ENCODE measurements at places on chromosomes 2 and 18. TPM values are rescaled to one million over a fixed set of nuclear protein-coding genes. Genes with fewer than 3 reads are reported as not detected.

The RGPD3 gene
- 0.13 TPM for total RNA-seq

GRCh38 chr2:40087434-40087833 is 308.4 kb upstream of the THUMPD2 start:
- DNase-seq: peak; percentile 45

GRCh38 chr18:9719421-9719981 is 11.4 kb downstream of the RAB31 start:
- DNase-seq: peak; percentile 97

The RAD51AP2 gene
- total RNA-seq: not detected

The CRYGC gene
- not detected for total RNA-seq

The MGAT4A gene
- under 0.01 TPM for total RNA-seq

DNA sequence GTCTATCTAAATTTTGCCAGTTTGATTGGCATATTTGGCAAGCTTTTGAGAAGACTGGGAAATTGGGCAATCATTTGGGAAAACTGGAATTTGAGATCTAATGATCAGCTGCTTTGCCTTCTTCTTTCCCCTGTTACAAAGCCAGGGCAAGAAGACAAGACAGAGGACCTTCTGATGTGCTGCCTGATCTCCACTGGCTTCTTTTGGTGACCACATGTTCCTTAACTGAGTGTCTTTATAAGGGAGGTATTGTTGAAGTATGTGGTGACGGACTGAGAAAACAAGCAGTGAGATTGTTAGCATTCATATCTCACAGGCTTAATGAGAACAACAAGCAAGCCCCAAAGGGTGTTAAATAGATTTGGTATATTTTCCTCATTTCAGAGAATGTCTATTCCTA is 175.8 kb downstream of the SLC8A1 start:
- DNase-seq: no peak

DNA sequence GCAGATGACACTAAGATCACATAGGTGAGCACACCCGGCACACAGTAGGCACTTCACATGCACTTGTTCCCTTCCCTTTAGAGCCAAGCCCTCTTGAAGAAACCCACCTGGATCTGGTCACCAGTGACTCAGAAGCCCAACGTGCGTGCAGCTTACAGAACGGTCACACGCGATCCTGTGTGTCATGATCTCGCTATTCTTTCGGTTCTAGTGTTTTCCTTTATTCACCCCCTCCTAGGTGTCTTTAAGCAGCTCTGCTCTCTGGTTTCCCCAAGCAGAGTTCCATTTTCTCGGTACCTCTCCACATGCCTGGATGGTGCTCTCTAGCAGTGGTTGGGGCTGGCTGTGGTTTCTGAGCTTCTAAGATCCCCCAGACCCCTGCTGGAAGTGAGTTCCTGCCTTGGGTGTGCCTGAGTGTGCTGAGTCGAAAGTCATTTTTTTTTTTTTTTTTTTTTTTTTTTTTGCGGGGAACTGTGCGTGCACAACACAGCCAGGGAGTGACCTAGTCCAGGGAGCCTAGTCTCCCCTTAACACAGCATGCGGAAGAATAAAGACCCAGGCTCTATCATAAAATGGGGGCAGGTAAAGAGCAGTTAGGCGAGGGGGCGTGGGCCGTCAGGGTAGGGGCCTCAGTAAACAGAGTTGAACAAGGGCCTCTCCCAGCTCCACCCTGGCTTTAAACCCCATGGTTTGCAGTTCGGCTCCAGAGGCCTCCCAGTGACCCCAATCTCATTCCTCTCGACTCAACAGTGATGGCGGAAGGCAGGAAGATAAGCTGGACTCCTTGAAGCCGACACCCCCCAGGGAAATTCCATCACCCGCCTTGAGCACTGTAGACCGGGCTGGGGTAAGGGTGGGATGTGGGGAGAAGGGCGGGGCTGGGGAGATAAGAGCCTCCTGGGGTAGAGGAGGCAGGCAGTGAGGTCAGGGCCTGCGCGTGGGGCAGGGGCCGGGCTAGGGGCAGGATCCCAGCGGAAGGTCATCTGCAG is 29.8 kb upstream of the DNMT3A start:
- DNase-seq: no peak

The COL5A2 gene
- total RNA-seq: 962 TPM

DNA sequence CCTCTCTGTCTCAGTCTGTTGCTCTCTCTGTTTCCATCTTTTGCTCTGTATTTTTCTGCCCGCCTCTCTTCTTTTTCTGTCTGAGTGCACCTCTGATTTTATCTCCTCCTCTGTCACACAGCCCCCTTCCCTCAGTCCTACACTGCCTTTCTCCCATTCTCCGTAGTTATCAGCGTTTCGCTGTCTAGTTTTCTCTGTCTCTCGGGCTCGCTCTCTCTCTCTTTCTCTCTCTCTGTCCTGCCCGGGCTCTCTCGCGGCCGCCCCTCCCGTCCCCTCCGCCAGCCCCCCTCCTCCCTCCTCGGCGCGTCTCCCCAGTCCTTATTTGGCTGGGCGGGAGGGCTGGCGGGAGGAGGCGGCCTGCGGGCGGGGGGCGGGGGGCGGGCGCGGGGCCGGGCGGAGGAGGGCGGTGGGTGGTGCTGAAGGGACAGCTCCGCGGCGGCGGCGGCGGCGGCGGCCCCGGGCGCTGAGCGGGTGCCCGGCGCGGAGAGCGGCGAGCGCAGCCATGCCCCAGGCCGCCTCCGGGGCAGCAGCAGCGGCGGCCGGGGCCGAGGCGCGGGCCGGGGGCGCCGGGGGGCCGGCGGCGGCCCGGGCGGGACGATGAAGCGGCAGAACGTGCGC is at the start of gene KCNK3:
Gene KCNK3, plus strand, starts transcription at position 444 of the 618 bp plus-strand sequence. Its CDS starts 154 bp downstream, at position 598.
- DNase-seq: peak; percentile 77

- peak; percentile 74 for DNase-seq
Observed at GRCh38 chr18:13216092-13216582, 2.4 kb upstream of the LDLRAD4 start.

The PCARE gene
- not detected for total RNA-seq

DNA sequence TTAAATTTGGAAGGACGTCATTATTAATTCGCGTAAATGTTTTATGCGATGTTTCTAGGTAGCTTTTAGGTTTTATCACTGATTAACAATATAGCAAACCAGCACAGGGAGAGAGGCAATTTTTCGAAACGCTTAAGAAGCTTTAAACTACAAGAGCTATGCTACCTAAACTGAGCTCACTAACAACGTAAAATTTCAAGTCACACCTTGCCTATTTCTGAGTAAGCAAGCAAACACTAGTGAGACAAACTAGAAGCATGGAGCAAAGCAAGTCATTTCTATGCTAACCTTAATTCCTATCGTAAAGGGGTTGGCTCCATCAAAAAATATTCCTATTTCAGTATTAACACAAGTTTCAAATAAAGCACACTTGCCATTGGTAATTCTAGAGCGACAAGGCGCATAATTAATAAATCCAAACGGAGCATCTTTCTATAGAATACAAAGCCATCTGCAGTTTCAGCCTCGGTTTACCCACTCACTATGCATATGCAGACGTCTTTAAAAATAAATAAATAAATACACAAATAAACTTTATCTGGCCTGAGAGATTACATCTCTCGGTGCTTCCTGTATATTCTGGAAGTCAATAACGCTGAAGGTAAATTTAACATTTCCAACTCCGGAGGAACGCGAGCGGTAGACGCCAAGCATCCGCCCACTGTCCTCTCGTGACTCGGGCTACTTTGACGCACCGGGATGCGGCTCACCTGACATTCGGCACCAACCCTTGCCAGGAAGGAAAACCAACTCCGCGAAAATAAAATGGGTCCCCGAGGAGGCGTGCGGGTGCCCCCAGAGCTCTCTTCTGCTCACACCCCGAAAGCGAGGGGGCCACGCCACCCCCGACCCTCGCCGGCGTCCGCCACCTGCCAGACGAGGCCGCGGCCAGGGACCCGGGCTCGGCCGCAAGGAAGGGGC is 947 bp downstream of the ITSN2 start:
- peak; percentile 63 for DNase-seq

DNA sequence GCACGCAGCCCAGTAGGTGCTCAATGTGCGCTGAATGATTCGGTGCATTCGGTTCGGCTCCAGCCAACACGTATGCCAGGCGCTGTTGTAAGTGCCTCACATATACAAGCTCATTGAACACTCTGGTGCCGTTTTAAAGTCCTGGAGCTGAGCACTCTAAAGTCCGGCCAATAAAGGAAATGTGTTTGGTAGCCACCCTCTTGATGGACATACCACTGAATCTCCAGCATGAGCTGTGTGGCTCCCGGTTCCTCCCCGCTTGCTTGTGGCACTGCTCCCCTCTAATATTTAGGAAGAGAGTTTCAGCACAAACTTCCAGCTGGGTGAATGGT is 112.1 kb downstream of the MCFD2 start:
- DNase-seq: peak; percentile 30

DNA sequence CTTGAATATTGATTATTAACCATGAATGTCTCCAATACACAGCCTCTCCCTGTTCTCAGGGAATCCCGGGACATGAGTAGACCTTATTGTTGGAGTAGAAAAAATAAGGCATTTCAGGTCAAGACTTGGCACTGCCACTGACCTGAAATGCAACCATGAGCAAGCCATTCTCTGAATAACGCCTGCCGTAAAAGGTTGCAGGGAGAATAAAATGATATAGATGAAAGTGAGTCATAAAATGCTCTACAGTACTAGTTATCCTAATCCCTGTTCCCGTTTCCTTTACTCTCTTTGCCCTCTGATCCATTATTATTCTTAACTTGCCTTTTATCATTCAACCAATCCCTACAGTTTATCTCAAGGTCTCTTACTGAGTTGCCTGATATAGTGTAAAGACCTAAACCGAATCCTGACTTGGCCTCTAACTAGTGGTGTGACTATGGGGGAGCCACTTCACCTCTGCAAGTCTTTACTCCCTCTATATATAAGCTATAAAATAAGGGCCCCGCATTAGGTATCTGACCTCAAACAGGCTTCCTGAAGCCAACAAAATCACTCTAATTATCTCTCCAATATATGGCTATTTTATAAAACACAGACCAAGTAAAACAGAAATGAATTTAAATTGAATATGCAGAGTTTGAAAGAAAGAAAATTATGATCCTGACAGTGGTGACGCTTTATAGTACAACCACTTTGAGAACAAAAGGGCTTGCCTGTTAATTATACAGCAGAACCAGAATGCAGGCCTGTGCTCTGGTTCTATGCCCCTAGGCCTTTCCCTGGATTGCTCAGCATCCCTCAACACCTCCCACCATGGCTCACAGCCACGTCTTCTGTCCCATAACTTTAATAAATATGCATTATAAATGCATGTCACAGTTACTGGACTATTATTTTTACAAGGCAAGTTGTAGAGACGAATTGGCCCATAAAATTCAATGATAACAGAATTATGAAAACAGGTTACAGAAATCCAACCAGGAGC is 183.1 kb downstream of the STK39 start:
- DNase-seq: no peak

GRCh38 chr2:221559991-221560390 is 12.1 kb downstream of the EPHA4 start:
- no peak for DNase-seq

The THSD7B gene
- not detected for total RNA-seq

DNA sequence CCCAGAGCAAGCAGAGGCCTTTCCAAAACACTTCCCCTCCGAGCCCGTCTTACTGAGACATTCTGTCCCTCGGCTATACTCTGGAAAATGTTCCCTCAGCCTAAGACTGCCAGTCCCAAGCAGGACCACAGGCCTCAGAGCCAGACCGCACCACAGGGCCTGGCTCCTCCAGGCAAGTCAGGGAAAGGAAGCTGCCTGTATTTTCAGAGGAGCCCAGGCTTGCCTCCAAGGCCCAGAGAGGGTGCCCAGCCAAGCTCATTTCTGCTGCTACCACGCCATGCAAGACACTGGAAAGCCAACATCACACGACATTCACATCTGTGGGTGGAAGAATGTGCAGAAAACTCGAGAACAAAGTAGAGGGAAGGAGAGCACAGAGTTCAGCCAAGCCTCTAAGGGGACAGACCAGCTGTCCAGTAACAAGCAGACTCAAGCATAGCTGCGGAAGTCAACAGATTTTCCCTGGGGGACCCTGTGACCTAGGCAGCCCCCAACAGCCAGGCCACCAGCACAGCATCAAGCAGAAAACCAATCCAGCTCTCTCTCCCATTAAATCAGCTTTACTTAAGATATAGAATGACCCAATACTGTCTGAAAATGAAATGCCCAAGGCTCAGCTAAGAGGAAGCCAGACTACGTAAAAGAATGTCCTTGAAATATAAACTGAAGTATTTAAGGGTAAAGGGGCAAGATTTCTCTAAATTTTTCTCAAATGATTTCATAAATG is 123.9 kb downstream of the ZFP36L2 start:
- no peak for DNase-seq

GRCh38 chr18:21629089-21629832 is 17.1 kb downstream of the SNRPD1 start:
- DNase-seq: no peak

- peak; percentile 9 for DNase-seq
Observed at GRCh38 chr2:84782717-84783442, 98.0 kb downstream of the TRABD2A start.

GRCh38 chr2:65293376-65293775 is 65.7 kb downstream of the ACTR2 start:
- no peak for DNase-seq

DNA sequence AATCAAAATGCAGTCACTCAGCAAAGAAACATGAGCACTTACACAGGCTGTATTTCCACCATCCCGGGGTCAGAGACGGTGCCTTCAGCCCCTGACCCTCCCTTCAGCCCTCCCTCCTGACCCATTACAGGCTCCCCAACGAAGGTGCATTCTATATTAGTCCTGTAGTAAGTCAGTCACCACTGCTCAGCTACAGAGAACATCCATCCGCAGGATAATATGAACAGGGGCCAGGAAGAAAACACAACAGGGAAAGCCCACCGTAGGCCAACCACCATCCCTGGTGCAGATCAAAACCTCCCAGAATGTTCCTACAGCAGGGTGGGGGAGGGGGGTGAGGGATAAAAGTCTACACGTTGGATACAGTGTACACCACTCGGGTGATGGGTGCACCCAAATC is 15.1 kb downstream of the PXDN start:
- DNase-seq: no peak

The NEURL3 gene
- not detected for total RNA-seq

The AMER3 gene
- not detected for total RNA-seq

GRCh38 chr18:3177902-3178687 is 41.7 kb downstream of the MYOM1 start:
- no peak for DNase-seq

- peak; percentile 13 for DNase-seq
Observed at GRCh38 chr2:62412347-62412742, 93.7 kb downstream of the TMEM17 start.

DNA sequence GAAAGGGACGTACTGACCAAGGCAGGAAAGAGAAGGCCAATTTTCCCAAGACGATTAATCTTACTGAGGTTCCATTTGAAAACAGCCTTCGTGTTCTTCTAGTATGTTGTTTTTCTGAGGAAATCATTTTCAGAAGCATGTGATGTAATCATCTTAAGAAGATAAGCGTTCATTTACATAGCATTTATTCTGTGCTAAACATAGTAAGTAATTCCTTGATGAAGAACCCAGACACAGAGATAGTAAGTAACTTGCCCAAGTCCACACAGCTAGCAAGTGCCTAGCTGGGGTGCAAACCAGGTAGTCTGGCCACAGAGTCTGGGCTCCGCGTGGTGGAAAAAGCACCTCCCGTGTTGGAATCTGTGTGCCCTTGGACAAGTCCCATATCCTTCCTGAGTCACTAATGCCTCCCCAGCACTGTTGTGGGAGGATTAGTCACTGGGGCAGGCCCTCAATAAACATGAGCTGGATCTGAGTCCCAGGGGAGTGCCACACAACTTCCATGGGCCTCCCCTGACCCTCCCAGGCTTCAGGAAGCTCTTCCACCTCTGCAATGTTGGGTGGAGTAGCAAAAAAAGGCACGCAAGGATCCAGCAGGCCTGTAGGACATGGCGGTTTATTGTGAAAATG is 26.9 kb upstream of the ASAP2 start:
- peak; percentile 99 for DNase-seq

GRCh38 chr2:200483729-200484198 is 26.1 kb downstream of the KCTD18 start:
- peak; percentile 26 for DNase-seq
